Renal pelvis (tissue), 12 donors: ENCODE measurements at places on chromosomes 3 and 15. TPM values are rescaled to one million over a fixed set of nuclear protein-coding genes. Genes with fewer than 3 reads are reported as not detected.

The CHDH gene
- 10.6 TPM for polyA plus RNA-seq

GRCh38 chr3:34183114-34183513, 384.7 kb downstream of the PDCD6IP start:
- no peak for DNase-seq

GRCh38 chr3:124147946-124148345, 156.0 kb upstream of the ROPN1 start:
- DNase-seq, result no peak

GRCh38 chr3:52431459-52432223, 13.3 kb downstream of the SEMA3G start:
- DNase-seq, result no peak

The DPP8 gene
- 33.7 TPM for polyA plus RNA-seq
